ENCODE measurements at places on chromosomes 5 and 9. TPM values are rescaled to one million over a fixed set of nuclear protein-coding genes. Genes with fewer than 3 reads are reported as not detected.

DNA sequence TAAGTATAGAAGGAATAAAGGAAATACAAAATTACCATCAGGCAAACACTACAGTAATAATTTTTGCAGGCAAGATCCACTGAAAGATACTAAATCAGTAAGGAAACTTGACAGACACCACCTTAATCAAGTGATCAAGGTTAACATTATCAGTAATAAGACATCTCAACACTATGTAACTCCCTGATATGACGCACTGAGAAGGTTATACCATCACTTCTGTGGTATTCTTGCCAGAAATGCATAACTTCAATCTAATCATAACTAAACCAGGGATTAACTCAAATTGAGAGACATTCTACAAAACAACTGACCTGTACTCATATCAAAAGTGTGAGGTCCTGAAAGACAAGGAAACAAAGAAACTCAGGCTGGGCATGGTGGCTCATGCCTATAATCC lies 52.5 kb upstream of the GABRP start:
- DNase-seq: no peak

DNA sequence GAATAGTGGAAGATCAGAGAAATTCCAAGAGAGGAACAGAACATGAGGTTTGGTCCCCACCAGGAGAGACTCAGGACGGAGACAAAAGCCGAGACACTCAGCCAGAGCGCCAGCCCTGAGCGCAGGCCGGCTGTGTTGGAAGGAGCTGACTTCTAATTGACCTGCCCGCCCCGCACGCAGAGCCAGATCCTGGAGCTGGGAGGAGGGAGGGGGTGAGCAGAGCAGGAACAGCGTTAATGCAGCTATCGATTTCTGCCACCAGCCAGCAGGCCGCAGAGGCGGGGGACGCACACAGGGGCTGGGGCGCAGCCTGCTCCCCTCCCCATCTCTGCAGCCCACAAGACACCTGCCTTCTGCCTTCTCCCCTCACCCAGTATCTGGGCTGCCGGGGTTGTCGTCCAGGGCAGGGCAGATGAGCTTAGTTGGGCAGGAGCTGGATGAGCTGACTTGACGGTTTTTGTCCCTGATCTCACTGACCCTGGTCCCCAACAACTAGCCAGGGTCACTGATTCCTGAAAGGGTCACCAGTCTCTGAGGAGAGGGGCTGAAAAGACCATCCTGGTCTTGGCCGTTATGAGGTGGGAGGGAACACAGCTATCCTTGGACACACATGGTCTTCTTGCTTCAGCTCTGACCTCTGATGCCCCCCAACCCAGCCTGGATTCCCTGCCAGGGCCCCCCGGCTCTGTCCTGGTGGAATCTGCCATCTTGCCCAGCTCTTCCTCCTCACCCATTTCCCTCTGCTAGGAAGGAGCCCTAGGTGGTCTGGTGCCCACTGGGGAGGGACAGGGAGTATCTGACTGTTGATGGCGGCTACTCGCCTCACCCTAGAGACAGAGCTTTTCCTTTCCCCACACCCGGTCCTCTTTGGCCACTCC lies 29.8 kb downstream of the CXXC5 start:
- peak; percentile 53 for DNase-seq

DNA sequence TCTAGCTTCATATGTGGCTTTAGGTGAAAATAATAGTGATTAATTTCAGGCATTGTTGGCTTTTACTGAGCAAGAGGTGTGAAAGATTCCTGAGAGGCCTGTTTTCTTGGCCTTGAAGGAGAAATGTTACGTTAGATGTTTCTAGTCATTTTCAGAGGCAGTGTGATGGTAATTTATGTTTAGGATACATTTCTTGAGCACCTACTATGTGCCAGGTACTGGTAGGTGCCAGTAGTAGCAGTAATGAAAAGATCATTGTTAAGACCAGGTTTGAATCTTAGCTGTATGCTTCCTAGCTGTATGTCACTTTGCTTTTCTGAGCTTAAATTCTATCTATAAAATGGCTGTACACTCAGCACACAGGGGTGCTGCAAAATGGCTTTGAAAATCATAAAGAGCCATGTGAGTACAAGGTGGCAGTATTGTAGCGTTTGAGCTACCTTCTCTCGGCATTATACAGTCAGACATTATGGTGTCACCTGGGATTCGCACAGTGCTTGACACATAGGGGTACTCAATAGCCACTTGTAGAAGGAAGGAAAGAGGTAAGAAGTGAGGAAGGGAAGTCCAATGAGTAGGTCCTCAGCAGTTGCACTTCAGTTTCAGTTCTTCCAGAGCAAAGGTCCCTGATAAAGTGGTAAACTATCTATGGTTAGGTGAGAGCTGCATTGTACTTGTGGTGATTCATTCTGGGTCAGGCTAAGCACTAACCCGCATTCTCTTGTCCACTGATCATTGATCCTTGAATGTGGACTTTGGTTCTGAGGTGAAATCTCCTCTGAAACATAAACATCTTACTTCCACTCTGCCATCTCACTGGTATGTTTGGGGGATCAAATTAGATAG lies 166.5 kb upstream of the NR3C1 start:
- no peak for DNase-seq

DNA sequence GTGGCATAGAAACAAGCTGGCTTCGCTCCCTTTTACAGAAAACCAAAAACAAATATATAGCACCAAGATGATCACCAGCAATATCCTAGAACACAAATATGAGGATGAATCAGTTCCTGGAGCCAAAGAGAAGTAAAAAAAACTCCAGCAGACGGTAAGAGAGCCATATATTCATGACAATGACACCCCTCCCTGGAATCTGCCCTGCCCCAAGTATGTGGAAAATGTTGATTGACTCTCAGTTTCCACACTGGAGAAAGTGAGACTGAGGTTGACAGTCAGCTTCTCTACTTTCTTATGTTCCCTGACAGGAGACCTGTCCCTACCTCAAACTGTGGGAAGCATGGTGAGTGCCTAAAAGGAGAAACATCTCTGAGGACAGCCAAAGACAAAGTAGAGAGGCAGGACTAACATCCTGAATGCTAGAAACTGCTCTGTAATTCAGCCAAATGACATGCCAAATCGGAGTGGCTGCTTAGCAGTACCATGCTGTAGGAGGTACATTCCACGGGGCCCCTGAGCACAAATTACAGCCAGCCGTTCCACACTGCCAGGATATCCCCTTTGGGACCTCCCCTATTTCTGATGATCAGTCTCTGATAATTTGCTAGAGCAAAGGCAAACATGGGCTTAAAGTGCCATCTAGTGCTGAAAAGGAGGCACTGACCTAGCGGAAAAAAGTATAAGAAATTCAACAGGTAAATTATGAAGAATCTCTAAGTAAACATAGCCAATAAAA lies 424.0 kb upstream of the RGMB start:
- no peak for DNase-seq

GRCh38 chr5:35408146-35408545 lies 177.9 kb upstream of the PRLR start:
- no peak for DNase-seq

DNA sequence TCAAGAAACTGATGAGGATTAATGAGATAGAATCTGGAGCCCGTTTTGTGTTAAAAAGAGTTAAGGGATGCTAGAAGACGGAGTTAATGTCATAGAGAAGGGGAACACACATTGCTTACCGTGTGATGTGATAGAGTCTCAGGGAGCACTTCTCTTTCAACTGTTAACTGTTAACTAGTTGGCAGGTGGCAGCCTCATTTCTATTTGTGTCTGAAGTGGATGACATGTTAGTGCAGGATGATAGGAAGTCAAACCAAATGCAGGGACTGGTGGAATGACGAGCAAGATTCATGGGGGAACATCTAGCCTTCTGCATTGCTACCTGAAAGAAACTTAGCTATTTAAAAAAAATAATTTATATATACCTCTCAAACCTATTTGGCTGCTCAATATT lies 222.7 kb downstream of the MAST4 start:
- DNase-seq: no peak

DNA sequence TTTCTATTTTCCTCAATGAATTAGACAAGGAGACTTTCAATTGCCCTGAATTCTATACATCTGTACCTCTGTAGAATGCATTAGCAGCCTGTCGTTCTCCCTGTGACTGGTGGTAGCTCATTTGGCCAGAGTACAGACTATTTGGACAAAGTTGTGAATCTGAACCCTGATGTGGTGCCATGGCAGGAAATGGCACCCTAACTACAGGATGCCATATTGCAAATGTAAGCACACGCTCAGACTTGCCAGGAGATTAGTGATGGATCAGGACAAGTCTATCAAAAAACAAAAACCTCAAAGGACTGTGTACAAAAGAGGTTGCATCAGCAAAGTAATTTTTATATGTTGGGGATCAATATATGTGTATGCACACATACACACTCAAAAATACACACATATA lies 58.3 kb downstream of the SVEP1 start:
- no peak for DNase-seq

GRCh38 chr5:125244531-125244930 lies 498.1 kb upstream of the ZNF608 start:
- DNase-seq: no peak

- DNase-seq: peak; percentile 52
These were observed 28.8 kb upstream of the ROR2 start for GRCh38 chr9:91978740-91979414.

- DNase-seq: no peak
These were observed 131.1 kb upstream of the ZNF462 start for GRCh38 chr9:106731910-106732309.

- DNase-seq: no peak
These were observed 40.1 kb upstream of the GRHPR start for GRCh38 chr9:37382161-37382981.

GRCh38 chr5:180606215-180606785 lies 15.0 kb upstream of the SCGB3A1 start:
- no peak for DNase-seq

DNA sequence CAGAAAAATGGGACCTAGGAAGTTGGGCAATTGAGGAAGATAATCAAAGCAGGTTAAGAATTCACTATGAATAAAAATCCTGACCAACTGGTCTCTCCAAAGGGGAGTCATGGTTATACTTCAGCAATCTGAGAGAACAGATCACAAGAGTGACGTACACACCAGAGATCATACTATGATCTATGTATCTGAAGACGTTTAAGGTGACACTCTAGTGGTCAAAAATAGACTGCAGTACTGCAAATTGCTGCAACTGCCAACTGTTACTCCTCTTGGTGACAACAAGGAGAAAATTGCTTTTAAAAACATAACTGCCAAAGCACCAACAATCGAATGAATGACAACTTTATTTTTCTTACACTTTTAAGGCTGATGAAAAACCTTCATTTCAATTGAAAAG lies 4.9 kb downstream of the AK6 start:
- no peak for DNase-seq

DNA sequence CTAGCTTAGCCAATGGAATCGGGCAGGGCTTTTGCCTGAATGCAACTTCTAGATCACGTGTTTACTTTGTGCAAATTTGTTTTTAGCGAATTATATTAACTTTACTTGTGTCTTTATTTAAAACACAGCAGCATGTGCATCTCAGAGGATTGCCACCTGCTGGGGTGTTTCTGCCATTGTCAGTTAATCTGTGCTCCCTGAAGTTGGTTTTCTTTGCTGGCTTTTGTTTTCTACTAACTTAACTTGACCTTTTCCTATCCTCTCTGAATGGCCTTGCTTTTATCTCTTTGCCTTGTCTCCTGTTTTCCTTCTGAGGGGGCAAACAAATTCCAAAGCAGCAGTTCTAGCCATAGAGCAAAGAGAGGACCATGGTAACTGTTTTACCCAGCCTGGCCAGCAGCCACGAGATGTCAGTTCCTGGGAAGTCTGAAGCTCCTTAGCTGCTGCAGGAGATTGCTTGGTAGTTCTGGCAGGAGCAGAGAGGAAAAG lies 67.6 kb downstream of the ARHGEF28 start:
- DNase-seq: peak; percentile 3

GRCh38 chr5:78499485-78499884 lies 139.1 kb downstream of the SCAMP1 start:
- DNase-seq: no peak

DNA sequence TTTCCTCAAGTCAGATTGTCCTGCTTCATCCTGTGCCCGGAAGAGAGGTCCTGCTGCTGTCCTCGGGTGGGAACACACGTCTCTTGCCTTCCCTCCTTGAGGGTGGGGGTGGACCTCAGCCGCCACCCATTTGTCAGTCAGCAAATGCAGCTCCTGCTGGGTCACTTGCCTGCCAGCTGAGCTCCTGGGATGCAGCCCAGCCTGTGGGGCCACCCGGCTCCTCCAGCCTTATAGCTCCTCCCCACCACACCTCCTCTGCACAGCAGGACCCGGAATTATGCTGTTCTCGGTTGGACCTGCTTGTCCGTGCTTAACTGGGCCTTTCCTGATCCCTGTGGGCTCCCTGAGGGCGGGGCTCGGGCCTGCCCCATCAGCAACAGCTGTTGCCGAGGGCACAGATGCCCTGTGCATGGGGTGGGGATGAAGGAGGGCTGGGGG lies 52.7 kb downstream of the RXRA start:
- peak; percentile 88 for DNase-seq

- no peak for DNase-seq
These were observed 709 bp downstream of the FANCG start for GRCh38 chr9:35079041-35079425.

GRCh38 chr9:136858452-136858843 lies 6.3 kb downstream of the MAMDC4 start:
- DNase-seq: no peak

GRCh38 chr5:104845541-104845940 lies 1283.0 kb upstream of the NUDT12 start:
- DNase-seq: peak; percentile 77

DNA sequence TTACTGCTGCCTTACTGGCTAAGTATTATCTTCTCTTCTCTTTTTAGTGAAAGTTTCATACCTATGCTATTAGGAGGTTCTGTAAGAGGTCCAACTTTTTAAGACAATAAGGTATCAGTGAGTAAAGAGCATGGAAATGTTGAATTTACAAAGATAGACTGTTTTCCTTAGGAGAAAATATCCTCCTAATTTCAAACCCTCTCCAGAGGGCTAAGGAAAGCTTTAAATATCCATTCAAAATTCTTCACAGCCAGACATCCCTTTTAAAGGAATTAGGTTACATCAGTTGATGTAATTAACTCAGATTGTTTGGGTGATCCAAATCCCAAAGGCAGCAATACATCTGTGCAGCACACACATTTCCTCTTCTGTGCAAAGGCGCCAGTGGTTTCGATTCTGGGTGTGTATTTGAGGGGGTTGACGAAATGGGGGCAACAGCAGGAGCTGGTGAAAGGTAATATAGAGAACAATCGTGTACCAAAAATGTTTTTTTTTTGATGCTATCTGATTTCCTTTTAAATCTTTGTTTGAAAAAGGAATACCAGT lies 273.8 kb upstream of the RPS23 start:
- no peak for DNase-seq

- no peak for DNase-seq
These were observed 206.7 kb downstream of the ARHGAP26 start for GRCh38 chr5:142976861-142977260.

The ADGRD2 gene
- not detected for total RNA-seq

The SLU7 gene
- total RNA-seq: 26.2 TPM

The NUTM2F gene
- total RNA-seq: not detected

The CANX gene
- 365 TPM for total RNA-seq

The BRINP1 gene
- 1.9 TPM for total RNA-seq

The PCDHGA1 gene
- 0.96 TPM for total RNA-seq

The DOCK8 gene
- total RNA-seq: 8.7 TPM

The HK3 gene
- total RNA-seq: 4.6 TPM

The AGTPBP1 gene
- total RNA-seq: 46.0 TPM

The PCDHGB3 gene
- total RNA-seq: 11.8 TPM

The CCNO gene
- total RNA-seq: not detected
